ENCODE measurements at places on chromosomes 4 and X. TPM values are rescaled to one million over a fixed set of nuclear protein-coding genes. Genes with fewer than 3 reads are reported as not detected.

GRCh38 chr4:150828159-150828558 is 186.9 kb downstream of the LRBA start:
- DNase-seq = no peak

DNA sequence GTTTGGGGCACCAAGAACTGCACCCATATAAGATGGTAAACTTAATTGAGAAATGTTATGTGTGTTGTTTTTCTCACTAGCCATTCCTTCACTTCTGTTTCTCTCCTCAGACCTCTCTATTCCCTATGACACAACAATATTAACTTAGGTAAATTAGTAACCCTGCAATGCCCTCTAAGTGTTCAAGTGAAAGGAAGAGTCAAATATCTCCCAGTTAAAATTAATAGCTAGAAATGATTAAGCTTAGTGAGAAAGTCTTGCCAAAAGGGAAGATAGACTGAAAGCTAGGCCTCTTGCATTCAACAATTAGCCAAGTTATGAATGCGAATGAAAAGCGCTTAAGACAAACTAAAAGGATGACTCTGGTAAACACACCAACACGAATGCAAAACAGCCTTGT is 132.9 kb upstream of the KLF8 start:
- DNase-seq = no peak

- no peak for DNase-seq
These were observed 724.3 kb downstream of the ARAP2 start for GRCh38 chr4:35520059-35520458.

Gene TEX13D
- total RNA-seq = not detected

Gene CLDN34
- total RNA-seq = not detected

Gene CXCL6
- total RNA-seq = 0.27 TPM

Gene C1QTNF7
- 1.7 TPM for total RNA-seq

Gene DYNLT3
- 16.8 TPM for total RNA-seq

Gene NRK
- total RNA-seq = 2.1 TPM
